ENCODE measurements at places on chromosomes 5 and 9.

DNA sequence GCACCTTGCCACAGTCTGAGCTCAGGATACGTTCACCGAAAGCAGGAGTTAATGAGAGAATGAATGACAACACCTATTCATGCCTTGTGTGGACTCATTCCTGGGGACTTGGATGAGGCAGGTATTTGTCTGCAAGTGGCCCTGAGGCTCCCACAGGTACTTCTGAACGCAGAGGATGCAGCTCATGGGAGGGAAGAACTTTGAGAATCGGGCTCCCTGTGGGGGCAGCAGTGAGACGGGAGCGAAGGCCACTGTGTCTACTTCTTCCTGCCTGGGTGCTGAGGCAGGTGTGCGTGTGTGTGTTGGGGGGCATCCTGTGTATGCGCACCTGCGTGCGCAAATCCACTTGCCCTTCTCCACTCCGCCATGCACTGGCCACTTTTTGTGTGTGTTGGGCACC is 42.2 kb downstream of the PTPN3 start:
- no peak for DNase-seq

- DNase-seq, result no peak
These were observed 102.2 kb downstream of the PARP8 start for GRCh38 chr5:50768634-50769033.

- no peak for DNase-seq
These were observed 3.6 kb downstream of the HTR1A start for GRCh38 chr5:63958654-63959053.

- no peak for DNase-seq
These were observed 884 bp upstream of the GSN start for GRCh38 chr9:121266906-121267650.
